ENCODE measurements at places on chromosomes 12 and 14.

DNA sequence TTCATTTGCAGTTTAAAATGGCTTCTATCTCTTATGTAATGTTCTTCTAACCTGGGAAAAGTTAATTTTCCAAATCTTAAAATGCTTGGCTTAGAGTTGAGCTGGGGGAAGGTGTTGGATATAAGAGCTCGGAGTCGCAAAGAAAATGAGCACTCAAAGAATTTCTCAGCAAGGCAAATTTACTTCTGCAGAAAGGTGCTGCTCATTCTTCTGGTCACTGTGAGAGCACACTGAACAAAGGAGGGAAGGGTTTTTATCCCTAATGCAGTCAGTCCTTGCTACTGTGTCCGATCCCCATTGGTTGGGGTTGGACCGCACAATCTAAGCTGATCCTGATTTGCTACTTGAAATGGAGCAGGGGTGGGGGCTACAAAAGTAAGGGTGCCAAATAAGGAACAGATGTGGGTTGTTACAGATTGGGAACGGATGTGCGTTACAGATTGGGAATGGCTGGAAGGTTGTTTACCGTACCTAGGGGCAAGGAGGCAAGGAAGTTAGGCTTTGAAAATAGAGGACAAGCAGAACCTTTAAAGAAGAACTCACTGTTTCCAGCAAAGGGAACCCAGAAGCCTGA, 19.4 kb downstream of the TXNRD1 start:
- no peak for DNase-seq

DNA sequence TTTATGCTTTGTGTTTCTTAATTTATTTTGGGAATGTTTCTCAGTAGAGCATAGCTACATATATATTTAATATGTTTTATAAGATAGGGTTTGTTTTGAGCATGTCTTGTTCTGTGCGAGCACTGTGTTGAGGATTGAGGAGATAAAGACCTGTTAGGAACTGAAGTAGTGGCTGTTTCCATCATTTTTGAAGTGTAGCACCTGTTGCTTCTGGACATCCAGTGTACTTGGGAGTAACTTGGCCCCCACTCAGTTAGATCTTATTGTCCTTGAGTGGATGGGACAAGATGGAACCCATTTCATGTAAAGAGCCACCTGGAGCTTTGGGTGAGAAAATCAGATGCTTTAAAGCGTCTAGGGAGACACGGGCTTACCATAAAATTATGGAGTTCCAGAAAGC, 8.7 kb downstream of the PPP2R5C start:
- no peak for DNase-seq

- peak; percentile 90 for DNase-seq
These were observed at the start of the genes IRAK4 and PUS7L for GRCh38 chr12:43758728-43759563. Gene IRAK4, plus strand, starts transcription at chr12:43758951. Its CDS starts 9,161 bp downstream, at chr12:43768112. Gene PUS7L, minus strand, starts transcription at chr12:43758790. Its CDS starts 3,545 bp downstream, at chr12:43755245.

DNA sequence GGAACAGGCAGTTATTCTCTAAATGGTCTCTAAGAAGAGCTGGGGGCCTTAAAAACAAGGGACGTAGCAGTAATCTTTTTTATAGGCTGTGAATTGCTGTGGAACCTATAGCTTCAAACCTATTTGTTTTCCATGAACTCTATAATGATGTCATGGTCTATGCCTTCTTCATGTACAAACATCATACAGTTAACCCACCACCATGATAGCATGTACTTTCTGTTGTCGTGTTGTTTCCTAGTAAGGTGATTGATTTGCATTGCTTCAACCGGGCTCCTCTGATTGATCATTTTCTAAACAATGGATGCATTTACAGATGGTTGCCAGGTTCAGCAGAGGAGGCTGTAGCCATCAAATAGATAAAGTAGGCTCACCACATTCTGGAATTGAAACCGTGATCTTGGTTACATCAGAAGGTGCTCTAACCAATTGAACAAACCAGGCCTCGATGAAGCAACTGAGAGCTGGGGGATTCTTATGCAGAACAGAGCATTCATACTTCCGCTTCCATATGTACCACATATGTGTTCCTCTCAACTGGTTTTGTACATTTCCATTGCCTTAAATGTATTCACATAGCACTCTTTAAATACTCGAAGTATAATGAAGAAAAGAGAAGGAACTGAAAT, 25.6 kb upstream of the PCNX1 start:
- DNase-seq = no peak

DNA sequence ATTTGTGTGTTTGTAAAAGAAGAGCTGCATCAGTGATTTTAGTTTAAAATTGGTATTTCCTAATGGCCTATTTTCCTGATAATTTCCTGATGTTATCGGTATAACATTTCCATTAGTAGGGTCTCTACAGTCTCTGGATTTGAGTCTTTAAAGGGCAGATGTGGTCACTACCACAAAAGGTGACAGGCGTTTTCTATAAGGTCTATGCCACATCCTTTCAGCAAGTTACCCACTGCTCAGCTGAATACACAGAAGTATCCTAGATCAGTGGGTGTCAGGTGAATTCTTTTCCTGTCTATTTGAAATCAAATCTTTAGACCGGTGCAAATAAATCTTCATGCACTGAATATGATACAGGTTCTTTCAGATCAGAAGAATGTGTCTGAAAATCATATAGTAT, 90.2 kb downstream of the LIN7A start:
- no peak for DNase-seq

DNA sequence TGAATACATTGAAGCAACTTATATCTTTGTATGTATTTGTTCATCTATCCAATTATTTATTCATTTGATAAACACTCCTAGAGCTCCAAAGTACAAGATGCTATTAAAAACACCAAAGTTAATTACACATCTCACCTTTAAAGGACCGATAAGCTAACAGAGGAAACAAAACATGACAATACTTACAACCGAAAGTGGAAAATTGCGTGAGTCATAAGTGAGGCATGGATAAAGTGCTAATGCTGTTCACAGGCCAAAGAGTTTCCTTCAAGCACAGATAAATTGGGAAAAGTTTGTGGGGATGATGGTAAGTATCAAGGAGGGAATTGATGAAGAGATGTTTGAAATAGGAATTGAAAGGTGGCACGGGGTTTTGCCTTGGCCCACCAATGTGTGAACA, 172.8 kb upstream of the KITLG start:
- DNase-seq = no peak

DNA sequence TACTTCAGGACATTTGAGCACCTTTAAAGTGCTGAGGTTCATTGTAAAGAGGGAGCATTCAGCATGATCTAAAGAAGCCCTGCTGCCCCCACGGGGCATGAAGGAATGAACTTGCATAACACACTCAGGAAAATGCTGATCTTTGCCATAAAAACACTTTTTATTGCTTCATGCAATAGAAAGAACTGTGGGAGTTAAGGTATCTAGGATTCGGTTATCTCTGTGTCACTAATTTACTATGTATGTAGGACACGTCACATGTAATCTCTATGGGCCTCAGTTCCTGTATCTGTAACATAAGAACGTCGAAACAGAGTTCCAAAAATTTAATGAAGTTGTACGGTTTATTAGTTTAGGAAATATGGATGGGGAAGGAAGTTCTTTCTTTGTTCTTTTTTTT, 33.0 kb downstream of the BTBD7 start:
- DNase-seq = no peak

DNA sequence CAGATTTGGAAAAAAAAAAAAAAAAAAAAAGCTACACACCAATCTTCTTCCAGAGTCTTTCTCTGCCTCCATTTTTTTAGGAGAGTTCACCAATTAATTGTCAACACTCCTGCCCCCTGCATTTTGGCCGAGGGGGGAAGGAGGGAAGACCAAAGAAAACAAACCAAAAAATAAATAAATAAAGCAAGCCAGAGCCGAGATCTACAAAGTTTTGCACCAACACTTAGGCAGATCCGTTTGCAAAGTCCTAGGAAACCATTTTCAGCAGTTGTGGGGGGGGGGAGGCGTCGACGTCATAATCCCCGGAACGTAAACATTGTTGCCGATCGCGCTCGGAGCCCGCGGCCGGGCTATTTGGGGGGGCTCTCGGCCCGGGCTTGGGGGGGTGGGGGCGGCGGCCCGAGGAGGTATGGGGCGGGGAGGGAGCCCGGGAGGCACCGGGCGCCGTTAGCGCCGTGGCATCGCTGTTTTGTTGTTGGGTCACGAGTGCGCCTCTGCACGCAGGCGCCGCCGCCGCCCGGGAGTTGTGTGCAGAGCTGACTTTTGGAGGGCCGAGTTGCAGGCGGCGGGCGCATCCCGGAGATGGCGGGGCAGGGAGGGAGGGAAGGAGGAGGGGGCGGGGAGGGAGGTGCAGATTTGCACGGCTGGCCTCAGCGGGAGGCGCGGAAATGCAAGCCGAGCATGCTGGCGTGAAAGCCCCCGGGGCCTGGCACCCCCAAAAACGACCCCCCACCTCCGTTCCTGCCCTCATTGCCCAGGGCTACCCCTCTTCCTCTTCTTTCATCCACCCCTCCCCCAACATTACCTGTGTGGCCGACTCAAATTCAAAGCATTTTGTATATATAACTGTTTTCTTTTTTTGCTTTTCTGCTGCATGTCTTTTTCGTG, 598 bp downstream of the KDM2B start:
- DNase-seq = peak; percentile 72

GRCh38 chr14:74620923-74621322, 8.9 kb upstream of the LTBP2 start:
- no peak for DNase-seq

- no peak for DNase-seq
These were observed 8.5 kb upstream of the ACTN1 start for GRCh38 chr14:68987653-68988036.

- peak; percentile 36 for DNase-seq
These were observed 507 bp downstream of the BAZ2A start for GRCh38 chr12:56629459-56630179.

GRCh38 chr14:101918065-101918989, 46.0 kb upstream of the DYNC1H1 start:
- no peak for DNase-seq

- DNase-seq = no peak
These were observed 330.2 kb downstream of the ZFP36L1 start for GRCh38 chr14:68462683-68463082.

DNA sequence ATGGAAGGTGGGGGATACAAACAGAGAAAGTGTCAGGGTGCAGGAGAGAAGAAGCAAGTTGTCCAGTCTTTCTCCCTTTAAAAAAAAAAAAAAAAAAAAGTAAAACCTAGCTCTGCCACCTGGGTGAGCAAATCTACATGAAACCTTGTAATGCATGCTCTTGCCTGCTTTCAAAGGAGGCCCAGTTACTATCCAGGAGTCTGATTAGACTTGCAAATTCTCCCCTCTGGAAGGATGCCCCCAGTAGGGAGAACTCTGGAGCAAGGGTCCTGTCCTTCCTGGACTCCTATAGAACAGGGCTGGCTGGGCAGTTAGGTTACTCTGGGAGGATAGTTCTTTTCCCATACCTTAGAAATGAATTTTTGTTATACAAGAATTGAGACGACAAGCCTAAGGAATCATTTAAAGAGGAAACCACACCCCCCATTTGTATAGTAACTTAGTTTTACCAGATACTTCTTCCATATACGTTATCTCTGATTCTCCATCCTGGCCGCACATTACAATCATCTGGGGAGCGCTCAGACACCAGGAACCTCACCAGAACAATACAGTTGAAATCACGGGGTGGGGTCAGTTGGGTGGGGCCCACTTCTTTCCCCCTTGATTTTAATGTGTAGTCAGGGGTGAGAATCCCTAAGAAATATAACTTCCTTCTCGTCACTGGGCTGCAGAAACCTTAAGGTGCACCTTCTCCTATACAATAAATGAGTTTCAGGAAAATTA, 30.5 kb downstream of the RAB35 start:
- no peak for DNase-seq

DNA sequence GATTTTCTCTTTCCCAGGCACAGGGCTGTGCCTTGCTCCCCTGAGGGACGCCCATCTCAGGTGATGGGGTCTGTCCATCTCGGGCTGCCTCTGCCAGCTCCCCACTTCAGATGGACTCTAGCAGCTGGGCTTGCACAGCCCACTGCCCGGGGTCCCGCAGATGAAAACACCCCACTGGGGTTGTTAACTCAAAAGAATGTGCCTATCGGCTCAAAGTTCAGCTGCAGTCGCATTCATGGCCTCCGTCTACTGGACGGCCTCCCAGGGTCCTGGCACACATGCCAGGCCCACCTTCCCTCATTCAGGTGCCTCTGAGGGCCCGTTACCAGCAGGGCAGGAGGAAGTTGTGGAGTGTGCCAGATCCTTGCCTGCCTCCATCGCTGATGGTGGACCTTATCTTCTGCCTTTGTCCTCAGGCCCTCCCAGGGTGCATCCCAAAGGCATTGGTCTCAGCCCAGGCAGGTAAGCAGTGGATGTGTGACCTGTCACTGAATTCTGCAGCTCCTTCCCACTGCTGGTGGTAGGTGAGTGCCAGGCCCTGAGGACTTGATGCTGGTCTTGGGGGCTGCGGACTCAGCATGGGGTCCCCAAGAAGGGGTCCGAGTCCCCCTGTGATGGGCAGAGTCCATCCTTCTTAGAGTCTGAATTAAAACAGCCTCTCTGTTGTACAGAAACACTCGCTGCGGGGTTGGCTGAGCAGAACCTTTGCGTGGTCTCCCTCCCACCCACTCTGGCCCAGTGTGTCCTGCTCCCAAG, 324.6 kb upstream of the DIO3 start:
- DNase-seq = no peak

- no peak for DNase-seq
These were observed 29.0 kb downstream of the ACTN1 start for GRCh38 chr14:68950111-68950510.

GRCh38 chr12:56948457-56948777, 9.0 kb downstream of the RDH16 start:
- DNase-seq = no peak

DNA sequence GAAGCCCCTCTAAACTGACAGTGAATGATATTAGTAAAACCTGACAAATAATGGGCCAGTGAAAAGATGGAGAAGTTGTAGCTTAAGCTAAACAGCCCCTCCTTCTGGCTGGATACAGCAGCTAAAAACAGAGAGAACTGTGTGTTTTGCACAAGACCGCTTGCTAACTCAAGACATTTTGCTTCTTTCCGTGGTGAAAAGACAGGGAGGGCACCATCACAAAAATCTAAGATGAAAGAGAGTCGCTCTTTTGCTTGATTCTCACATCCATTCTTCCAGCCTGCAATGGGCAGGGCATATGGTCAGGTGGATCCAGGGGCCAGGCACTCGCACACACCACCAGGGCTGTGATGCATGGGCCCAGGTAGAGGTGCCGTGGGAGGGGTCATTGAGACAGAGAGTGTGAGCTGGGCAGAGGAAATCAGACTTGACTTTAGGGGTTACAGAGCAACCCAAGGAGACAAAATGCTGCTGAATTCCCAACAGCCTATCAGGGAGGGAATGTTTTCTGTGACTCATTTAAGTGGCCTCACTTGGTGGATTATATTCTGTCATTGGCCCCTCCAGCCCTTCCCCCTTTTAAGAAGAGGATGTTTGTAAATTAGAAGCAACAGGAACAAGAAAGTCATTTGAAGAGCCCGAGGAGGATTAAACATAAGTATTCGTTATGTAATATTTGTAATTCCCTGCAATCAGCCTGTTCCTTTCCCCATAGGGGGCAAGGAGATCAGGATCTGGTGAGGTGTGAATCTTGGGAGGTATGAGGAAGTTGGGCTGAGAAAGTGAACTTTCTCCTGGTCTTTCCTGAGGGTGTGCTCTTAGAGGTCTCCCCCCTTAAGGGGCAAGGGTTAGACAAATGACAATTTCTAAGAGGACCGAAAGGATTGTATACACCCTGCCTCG, 12.3 kb downstream of the EMP1 start:
- no peak for DNase-seq

- DNase-seq = no peak
These were observed 44.6 kb upstream of the VSX2 start for GRCh38 chr14:74194506-74195274.

- DNase-seq = peak; percentile 6
These were observed 520 bp upstream of the MON2 start for GRCh38 chr12:62466018-62466593.

- DNase-seq = no peak
These were observed 10.9 kb upstream of the HVCN1 start for GRCh38 chr12:110699591-110700445.
